ENCODE measurements at places on chromosomes 7 and 10.

- no peaks in the 10 kb centered on the region for H3K4me1 ChIP-seq
- H3K27ac ChIP-seq, result no peak overlapping the region
- DNase-seq, result no peak
- H3K36me3 ChIP-seq, result no peaks in the 10 kb centered on the region
Observed at GRCh38 chr10:36446881-36447280, 678.5 kb upstream of the ANKRD30A start.

- no peak overlapping the region for H3K4me3 ChIP-seq
- no peaks in the 10 kb centered on the region for H3K27me3 ChIP-seq
- DNase-seq, result no peak
- peaks cover 54% of the 10 kb centered on the region for H3K4me1 ChIP-seq
- no peaks in the 10 kb centered on the region for H3K36me3 ChIP-seq
Observed at GRCh38 chr7:24899161-24899560, 80.8 kb downstream of the OSBPL3 start.

GRCh38 chr7:34224281-34224680 lies 318.9 kb downstream of the BMPER start:
- H3K4me1 ChIP-seq, result no peaks in the 10 kb centered on the region
- H3K36me3 ChIP-seq, result no peaks in the 10 kb centered on the region
- no peak overlapping the region for H3K27ac ChIP-seq
- no peak overlapping the region for H3K4me3 ChIP-seq

DNA sequence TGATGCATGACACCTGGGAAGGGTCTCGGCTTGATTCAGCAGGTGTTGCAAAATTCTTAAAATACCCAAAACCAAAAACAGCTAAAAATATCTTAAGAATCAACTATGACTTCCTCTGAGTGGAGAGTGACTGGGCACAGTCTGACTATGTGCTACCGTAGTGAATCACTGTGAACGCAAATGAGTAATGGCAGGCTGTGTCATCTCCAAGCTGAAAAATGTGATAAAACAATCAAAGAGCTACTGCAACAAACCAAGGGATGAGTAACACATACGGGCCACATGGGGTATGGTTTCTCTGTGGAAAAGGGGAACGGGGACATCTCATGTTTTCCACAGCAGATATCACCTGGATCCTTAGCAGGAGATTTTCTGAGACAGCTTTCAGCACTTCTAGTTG lies 127.5 kb downstream of the ABCA13 start:
- peaks cover 4% of the 10 kb centered on the region for H3K4me1 ChIP-seq
- peaks cover 8% of the 10 kb centered on the region for H3K27me3 ChIP-seq
- peak; percentile 61 for DNase-seq
- no peaks in the 10 kb centered on the region for H3K36me3 ChIP-seq
- H3K27ac ChIP-seq, result no peak overlapping the region

DNA sequence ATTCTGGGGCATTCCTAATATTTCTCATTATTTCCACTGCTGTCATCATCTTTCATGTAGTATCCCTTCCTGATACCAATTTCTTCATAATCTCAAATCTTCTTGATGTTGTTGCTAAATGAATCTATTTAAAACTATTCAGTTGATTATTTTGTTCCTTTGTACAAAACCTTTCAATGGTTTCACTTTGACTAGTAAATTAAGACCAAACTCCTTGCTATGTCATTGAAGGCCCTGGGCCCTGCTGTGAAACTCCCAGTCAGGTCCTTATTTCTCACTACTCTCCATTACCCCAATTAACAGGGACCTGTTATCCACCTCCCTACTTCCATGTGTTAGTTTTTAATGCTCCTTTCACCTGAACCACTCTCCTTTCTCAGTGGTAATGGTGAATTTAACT lies 97.0 kb downstream of the CTTNBP2 start:
- H3K27me3 ChIP-seq, result peaks cover 11% of the 10 kb centered on the region
- no peak overlapping the region for H3K4me3 ChIP-seq
- no peaks in the 10 kb centered on the region for H3K4me1 ChIP-seq
- no peak overlapping the region for H3K27ac ChIP-seq

DNA sequence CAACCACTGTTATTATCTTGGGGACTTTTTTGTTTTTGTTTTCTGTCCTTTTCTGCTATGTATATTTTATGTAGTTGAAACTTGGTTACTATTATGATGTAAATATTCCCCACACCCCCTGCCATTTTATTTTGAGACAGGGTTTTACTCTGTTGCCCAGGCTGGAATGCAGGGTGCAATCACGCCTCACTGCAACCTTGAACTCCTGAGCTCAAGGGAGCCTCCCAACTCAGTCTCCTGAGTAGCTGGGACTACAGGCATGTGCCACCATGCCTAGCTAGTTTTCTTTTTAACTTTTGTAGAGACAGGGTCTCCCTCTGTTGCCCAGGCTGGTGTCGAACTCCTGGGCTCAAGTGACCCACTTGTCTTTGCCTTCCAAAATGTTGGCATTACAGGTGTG lies 18.0 kb downstream of the GSTO2 start:
- H3K36me3 ChIP-seq, result no peaks in the 10 kb centered on the region
- H3K27me3 ChIP-seq, result peaks cover 3% of the 10 kb centered on the region
- DNase-seq, result no peak

GRCh38 chr7:119482209-119482608 lies 790.8 kb upstream of the KCND2 start:
- H3K4me1 ChIP-seq, result no peaks in the 10 kb centered on the region
- H3K36me3 ChIP-seq, result no peaks in the 10 kb centered on the region
- no peak for DNase-seq
- no peaks in the 10 kb centered on the region for H3K27me3 ChIP-seq
- H3K27ac ChIP-seq, result no peak overlapping the region

- H3K4me1 ChIP-seq, result peaks cover 36% of the 10 kb centered on the region
- H3K27me3 ChIP-seq, result no peaks in the 10 kb centered on the region
Observed at GRCh38 chr10:58384999-58385783, at the start of gene TFAM. Gene TFAM, plus strand, starts transcription at chr10:58385410. Its CDS starts 138 bp downstream, at chr10:58385548.

- no peak overlapping the region for H3K4me3 ChIP-seq
- H3K27ac ChIP-seq, result peak overlapping the region; percentile 68
- H3K4me1 ChIP-seq, result peaks cover 36% of the 10 kb centered on the region
- peak; percentile 89 for DNase-seq
- H3K27me3 ChIP-seq, result no peaks in the 10 kb centered on the region
- no peaks in the 10 kb centered on the region for H3K36me3 ChIP-seq
Observed at GRCh38 chr7:43303740-43304241, 191.3 kb downstream of the HECW1 start.

- no peaks in the 10 kb centered on the region for H3K27me3 ChIP-seq
- H3K4me1 ChIP-seq, result peaks cover 2% of the 10 kb centered on the region
- H3K36me3 ChIP-seq, result no peaks in the 10 kb centered on the region
Observed at GRCh38 chr10:3734111-3734510, 50.9 kb downstream of the KLF6 start.

- no peaks in the 10 kb centered on the region for H3K27me3 ChIP-seq
- H3K27ac ChIP-seq, result no peak overlapping the region
- DNase-seq, result no peak
- H3K4me1 ChIP-seq, result no peaks in the 10 kb centered on the region
- no peak overlapping the region for H3K4me3 ChIP-seq
Observed at GRCh38 chr7:117716707-117717299, 156.4 kb downstream of the CTTNBP2 start.

- H3K27me3 ChIP-seq, result no peaks in the 10 kb centered on the region
- peaks cover 18% of the 10 kb centered on the region for H3K4me1 ChIP-seq
- no peak overlapping the region for H3K4me3 ChIP-seq
- H3K27ac ChIP-seq, result no peak overlapping the region
- no peaks in the 10 kb centered on the region for H3K36me3 ChIP-seq
Observed at GRCh38 chr10:103111031-103111917, 81.8 kb downstream of the NT5C2 start.

DNA sequence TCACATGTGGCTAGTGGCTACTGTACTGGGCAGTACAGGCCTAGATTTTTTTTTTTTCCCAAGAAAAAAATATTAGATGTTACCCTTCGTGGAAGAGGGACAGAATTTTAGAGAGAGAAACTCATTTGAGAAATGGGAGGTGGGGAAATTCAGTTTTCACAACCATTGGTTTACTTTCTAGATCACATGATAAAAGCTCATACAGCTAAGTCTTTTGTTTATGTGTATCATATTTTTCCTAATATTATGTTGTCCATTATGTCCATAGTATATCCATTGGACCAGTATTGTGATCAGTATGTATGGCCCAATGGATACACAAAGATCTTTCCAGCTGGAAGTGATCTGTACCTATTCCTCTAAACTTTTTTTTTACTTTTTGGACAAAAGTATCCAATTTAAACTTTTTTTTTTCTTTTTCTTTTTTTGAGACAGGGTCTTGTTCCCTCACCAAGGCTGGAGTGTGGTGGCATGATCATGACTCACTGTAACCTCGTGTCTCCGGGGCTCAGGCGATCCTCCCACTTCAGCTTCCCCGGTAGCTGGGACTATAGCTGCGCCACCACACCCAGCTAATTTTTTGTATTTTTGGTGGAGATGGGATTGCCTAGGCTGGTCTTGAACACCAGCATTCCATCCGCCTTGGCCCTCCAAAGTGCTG lies 4.1 kb downstream of the CALU start:
- H3K27ac ChIP-seq, result no peak overlapping the region
- H3K4me3 ChIP-seq, result no peak overlapping the region
- no peaks in the 10 kb centered on the region for H3K27me3 ChIP-seq
- peaks cover 55% of the 10 kb centered on the region for H3K4me1 ChIP-seq

Data from activated naive CD4-positive, alpha-beta T cell treated with anti-CD3 and anti-CD28 coated beads for 36 hours (primary cell).